Type B pancreatic cell (in vitro differentiated cells): ENCODE measurements at places on chromosomes 13 and 19.

DNA sequence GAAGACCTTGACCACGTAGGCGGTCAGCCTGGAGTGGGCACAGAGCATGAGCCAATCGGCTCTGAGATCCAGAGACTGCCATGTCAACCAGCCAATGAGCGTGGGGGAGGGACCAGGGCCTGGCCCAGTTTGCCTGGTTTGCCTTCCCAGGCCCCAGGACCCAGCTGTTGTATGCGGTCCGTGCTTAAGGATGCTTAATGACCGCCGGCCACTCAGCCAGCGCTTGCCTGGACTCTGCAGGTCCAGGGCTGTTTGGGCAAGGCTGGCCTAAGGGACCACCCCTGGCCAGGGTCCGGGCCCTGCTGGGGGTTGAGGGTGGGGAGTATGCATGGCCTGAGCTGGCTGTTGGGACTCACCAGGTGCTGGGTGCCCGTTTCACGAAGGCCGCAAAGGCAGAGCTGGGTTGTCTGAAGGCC, 23.1 kb upstream of the TNFSF14 start:
- DNase-seq = no peak

DNA sequence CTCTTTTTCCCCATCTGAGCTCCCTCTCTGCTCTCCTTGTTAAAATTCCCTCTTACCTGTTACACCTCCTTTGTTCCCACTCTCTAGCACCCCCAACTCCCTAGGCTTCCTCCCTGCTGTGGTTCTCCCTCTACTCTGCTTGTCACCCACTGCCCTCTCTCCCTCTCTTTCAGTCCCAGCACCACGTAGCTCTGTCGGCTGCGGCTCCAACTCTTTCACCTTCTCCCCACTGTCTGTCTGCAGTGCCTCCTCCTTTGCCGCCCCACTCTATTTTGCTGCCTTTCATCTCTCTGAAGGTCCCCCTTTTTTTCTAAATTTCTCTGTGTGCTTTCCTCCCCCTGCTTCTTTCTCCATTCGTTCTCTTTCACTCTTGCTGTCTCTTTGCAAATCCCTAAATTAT, 1.1 kb downstream of the ZNF836 start:
- no peak for DNase-seq

DNA sequence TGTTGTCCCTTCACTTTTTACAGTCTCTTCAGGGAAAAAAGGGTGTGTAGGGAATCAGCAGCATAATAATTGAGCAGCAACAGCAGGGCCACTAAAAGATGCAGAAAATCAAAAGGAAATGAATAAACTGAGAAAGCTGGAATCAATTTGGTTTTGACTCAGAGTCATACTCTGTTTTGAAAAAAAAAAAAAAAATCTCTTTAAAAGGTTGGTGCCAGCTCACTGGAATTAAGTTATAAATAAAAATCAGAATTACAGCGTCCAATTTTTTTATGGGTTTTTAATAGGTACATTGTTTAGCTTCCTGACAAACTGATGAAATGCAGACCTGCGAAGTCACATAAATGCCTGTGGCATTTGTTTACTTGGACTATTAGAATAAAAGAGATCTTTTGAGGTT, 231.9 kb downstream of the COG6 start:
- no peak for DNase-seq

DNA sequence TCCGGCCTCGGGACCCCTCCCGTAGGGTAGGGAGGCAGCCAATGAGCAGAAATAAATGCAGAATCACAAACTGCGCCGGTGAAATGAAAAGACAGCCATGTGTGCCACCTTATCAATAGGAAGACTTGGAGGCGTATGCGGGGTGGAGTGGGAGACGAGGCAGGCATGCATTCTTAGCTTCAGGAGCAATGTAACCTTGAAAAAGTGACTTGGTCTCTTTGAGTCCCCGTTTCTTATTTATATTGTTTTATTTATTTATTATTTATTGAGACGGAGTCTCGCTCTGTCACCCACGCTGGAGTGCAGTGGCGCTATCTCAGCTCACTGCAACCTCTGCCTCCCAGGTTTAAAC, 16.0 kb downstream of the SSC5D start:
- no peak for DNase-seq

- DNase-seq = no peak
These were observed 29.7 kb downstream of the NKPD1 start for GRCh38 chr19:45130888-45131615.

- no peak for DNase-seq
These were observed 4.4 kb upstream of the TBC1D4 start for GRCh38 chr13:75486146-75487062.

- no peak for DNase-seq
These were observed 5.7 kb downstream of the USPL1 start for GRCh38 chr13:30623392-30623791.

- no peak for DNase-seq
These were observed 6.1 kb downstream of the KDM4B start for GRCh38 chr19:4974880-4975469.

DNA sequence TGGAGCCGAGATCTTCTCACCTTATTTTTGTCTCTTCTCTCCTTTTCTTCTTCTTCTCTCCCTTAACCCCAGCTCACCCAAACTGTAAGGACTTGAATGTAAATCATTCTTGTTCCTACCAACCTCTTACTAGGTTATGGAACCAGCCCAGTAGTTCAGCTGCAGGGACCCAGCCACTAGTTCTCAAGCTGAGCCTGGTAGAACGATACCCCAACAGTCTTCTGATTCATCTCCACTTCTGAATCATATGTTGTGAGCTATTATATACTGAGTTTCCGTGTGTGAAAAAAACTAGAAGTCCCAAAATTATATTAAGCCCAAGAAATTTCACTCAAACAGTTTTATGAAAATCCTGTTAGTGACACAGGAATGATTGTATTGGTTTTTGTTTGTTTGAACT, 67.7 kb downstream of the DCT start:
- DNase-seq = no peak

DNA sequence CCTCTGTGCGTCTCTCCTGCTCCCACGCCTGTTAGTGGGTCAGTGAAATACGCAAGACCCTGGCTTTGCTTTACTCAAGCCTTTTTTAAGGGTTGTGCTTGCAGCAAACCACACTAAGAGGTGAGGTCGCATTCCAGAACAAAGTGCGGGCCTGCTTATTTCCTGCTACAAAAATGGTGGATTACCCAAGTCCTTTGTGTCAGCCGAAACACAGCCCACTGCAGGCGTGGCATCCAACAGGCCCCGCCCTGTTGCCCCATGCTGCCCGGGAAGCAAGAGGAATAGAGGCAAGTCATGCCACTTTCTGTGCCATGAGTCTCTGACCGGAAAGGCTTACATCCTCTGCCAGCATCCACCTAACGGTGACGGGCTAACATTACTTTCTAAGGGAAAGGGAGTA, 7.7 kb upstream of the IRS2 start:
- no peak for DNase-seq

- no peak for DNase-seq
These were observed at the start of gene PDX1 for GRCh38 chr13:27919934-27920676. Gene PDX1, plus strand, starts transcription at chr13:27920000. Its CDS starts 139 bp downstream, at chr13:27920139.

GRCh38 chr13:28401303-28402056, 93.4 kb downstream of the FLT1 start:
- no peak for DNase-seq

DNA sequence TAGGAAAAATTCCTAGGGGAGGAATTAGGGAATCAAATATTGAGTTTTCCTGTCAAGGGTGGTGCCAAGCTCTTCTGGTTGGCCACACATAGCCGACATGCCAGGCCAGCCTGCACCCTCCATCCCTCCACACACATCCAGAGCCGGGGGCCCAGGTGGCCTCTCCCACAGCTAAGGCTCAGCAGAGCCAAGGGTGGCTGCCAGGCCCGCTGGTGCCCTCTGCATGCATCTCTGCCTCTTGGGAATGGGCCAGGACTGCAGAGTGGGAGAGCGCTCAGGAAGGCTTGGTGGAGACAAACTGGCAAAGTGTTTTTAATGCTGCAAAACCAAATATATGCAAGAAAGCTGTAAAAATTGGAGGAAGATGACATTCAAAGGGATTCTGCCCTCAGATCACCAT, 42.7 kb upstream of the GAS6 start:
- DNase-seq = peak; percentile 49

- DNase-seq = no peak
These were observed 15.5 kb upstream of the KCNN1 start for GRCh38 chr19:17951157-17951989.

DNA sequence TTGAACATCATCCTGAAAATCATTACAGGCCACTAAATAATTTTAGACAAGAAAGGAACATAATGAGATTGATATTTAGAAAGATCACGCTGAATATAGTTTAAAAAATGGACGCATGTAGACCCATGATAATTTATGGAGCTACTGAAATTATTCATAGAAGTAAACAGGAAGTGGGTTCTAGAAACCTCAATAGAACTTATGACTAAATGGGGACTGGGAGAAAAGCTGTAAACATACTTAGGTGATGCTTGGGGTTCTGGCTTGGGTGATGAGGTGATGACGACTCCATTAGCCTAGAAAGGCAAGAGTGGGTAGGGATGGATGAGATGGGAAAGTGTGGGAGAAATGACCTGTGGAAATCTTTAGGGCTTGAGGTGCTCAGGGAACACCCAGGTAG, 484.0 kb downstream of the MYO16 start:
- DNase-seq = no peak

- DNase-seq = no peak
These were observed 132.5 kb upstream of the ZNF91 start for GRCh38 chr19:23527797-23528196.

DNA sequence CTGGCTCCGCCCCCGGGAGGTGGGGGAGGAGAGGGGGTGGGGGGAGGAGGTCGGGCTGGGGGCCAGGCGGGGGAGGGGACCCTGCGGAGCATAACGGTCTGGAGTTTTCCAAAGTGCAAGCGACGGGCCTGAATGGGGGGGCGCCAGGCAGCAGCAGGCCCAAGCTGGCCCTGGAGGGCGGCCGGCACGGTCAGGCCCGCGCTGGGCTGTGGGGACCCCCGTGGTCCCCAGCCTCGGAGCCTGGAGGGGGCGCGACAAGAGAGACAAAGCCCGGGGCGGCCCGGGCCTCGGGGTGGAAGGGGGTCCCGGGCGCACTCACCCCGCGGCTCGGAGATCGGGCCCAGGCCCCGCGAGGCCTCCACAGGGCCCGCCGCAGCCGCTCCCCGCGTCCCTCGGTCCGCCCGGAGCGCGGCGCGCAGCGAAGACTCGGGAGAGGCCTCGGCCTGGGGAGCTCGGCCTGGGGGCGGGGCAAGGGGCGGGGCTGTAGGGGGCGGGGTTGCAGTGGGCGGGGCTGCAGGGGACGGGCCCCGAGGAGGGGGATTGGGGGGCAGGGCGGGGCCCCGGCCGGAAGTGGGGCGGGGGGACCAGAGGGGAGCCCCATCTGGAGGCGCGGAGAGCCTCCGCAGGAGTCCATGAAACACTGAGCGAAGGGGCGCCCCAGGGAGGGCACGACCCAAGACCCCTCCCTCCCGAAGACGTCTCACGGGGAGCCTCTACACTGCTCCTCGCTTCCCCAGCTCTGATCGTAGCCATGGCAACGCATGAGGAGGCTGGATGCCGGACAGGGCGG, 47.6 kb downstream of the PTPRS start:
- peak; percentile 85 for DNase-seq

- DNase-seq = no peak
These were observed 171.9 kb downstream of the FOXO1 start for GRCh38 chr13:40494513-40494912.

- DNase-seq = no peak
These were observed 17.5 kb downstream of the TMEM255B start for GRCh38 chr13:113776231-113777125.

DNA sequence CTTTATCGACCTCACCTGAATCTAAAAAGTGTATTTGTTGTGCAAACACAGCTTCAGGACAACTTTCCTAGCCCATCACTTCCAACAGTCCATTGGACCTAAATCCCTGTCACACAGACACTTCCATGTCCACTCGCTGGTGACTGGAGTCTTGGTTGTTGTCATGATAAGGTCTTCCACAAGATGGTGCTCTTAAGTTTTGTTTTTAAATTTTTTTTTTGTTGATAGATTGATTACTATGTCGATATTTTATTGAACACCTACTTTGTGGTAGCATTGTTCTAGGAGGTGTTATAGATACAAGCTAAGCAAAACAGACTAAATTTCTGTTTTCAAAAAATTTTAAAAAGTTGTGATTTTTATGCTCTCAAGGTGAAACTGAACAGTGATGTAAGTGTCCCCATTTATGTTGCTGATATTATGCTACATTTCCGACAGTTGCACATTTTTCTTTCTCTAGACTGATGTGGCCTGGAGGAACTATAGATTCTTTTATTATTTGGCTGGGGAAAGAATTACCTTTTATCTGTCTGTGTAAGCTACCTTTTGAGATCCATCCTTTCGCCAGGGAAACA, 8.1 kb upstream of the ERICH6B start:
- no peak for DNase-seq

GRCh38 chr19:50563597-50563996, 4.6 kb downstream of the LRRC4B start:
- DNase-seq = no peak

- no peak for DNase-seq
These were observed 13.6 kb downstream of the PEPD start for GRCh38 chr19:33508009-33508408.

DNA sequence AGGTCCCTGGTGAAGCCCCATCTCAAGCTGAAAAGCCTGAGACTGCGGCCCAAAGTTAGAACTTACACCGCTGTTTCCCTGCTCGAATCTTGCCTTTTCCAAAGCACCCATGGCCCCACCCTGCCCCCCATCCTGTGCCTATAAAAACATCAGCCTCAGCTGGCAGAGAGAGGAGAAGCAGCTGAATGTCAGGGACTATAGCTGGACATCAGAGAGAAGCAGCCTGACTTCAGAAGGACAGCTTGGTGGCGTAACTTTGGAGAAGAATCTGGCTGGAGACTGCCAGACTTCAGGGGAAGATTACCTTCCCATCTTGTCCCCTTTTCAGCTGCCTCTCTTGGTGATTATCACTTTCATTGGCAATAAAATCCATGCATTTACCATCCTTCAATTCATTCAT, 9.3 kb upstream of the RCBTB2 start:
- no peak for DNase-seq

GRCh38 chr13:66689628-66690027, 540.5 kb downstream of the PCDH9 start:
- DNase-seq = no peak

- DNase-seq = no peak
These were observed 587 bp downstream of the TMEM238 start for GRCh38 chr19:55383279-55384130.

DNA sequence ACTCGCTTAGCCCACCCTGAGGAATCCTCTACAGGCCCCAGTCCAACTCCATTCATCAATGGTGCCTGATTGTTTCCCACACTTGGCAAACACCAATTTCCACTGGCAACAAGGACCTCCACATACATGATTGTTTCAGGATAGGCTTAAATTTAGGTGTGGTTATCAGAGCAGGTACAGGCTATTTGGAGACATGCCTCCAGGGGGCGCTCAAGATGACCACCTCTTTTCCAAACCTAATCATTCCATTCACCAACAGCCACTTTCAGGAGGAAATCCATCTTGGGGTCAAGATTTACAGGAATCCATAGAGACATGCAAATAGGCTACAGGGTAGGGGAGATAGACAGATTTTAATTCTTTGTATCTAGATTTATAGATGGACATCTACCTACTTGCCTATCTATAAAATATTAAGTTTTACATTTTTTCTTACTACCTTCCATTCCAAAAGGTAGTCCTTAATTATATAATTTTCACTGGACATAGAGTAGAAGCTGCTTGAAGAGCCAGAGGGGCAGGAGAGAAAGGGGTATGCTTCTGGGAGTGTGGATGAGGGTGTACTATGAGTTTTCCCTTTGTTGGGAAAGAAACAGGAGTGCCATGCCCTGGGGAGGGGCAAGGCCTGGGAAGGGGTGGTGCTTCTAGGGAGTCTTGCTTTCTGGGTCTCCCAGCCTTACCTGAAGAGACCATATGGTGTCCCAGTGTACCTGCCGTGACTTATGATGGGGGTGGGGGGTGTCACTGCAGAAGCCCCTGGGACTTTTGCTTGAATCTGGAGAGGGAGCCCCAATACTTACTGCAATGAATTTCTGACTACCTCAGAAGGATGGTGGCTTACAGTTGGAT, 14.1 kb upstream of the PCDH8 start:
- no peak for DNase-seq
